ENCODE measurements at places on chromosomes 16 and 17.

DNA sequence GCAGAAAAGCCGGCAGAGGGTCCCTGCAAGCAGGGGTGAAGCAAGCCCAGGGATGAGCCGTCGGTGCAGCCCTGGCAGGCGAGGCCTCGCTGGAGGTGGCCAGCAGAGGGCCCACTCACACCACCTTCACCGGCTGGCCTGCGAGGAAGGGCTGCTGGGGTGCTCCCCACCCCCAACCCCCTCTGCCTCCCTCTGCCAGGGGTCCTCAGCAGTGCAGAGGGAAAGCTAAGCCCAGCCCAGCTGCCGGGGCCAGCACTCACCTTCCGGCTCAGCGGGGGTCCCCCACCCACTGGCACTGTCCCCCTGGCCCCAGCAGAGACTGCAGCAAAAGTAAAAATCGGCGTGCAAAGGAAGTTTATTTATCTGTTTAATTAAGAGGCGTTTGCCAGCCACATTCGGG is 113.4 kb downstream of the ENGASE start:
- no peak for DNase-seq

DNA sequence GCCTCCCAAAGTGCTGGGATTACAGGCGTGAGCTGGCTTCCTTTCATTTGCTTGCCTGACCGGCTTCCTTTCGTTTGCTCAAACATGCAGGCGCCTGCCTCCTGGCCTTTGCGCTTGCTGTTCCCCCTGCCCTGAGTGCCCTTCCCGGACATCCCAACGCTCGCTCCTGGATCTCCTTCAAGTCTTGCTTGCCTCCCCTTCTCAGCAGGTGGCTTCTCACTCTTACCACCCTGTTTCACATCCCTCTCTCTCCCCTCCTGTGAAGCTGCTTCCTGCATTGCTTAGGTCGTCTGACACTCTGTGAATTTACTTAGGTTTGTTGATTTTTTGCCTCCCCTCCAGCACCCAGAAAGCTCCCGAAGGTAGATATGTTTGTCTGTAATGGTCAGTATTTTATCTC is 25.6 kb upstream of the NDRG4 start:
- no peak for DNase-seq

DNA sequence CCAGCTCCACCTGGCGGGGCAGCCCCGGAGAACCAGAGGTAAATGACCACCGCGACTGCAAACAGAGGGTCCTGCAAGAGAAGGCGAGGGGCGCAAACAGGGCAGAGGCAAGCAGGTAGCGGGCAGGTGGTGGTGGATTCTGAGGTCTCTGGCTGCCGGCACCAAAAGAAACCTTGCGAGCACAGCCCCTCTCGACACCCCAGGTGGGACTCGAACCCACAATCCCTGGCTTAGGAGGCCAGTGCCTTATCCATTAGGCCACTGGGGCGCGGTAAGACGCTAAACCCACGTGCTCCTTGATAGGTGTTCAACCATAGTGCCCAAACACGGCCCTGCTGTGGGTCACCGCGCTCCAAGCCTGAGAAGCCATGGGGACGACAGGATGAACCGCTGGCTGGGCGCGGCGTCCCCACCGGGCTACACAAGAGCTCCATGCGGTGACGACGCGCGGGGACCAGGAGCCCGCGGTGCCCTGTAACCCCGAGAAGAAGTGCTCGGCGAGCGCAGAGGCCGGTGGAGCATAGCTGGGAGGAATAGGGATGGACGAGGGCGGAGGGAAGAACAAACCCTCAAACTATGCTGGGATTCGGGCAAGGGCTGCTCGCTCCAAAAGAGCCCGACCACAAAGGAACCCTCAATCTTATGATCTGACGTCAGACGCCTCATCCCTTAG is 12.4 kb downstream of the ATP5PD start:
- DNase-seq = peak; percentile 92

- DNase-seq = no peak
These were observed 99.5 kb upstream of the AXIN2 start for GRCh38 chr17:65660947-65661346.

- no peak for DNase-seq
These were observed 510.7 kb downstream of the MAF start for GRCh38 chr16:79089735-79090284.

- DNase-seq = peak; percentile 20
These were observed 162.7 kb upstream of the CDC42EP4 start for GRCh38 chr17:73474370-73474988.

GRCh38 chr16:87186446-87186845 is 130.7 kb downstream of the C16orf95 start:
- DNase-seq = no peak

DNA sequence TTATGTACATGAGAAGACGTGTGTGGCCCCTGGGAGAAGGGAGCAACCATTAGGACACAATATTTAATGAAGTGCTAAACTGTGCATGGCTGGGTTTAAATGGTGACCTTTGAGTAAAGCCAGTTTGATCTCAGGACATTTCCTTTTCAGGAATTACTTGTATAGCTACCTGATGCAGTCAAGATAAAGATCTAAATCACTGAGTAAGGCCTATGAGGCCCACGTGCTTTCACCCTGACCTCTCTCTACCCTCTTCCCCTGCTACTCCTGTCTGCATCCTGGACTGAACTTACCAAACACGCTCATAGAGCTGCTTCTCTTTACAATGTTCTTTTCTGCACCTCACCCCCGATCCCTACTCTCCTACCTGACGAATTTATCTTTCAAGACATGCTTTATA is 98.9 kb downstream of the GRIN2A start:
- no peak for DNase-seq

GRCh38 chr17:27982688-27983087 is 59.8 kb upstream of the NLK start:
- no peak for DNase-seq

DNA sequence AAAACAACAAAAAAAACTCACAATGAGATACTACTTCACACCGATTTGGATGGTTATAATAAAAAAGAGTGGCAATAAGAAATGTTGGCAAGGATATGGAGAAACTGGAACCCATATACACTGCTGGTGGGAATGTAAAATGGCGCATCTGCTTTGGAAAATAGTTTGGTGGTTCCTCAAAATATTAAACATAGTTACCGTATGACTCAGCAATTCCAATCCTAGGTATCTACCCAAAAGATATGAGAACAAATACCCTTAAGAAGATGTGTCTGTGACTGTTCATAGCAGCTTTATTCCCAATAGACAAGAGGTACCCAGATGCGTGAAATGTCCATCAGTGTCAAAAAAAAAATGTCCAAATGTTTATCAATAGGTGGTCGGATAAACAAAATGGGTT is 7.2 kb downstream of the CPPED1 start:
- DNase-seq = no peak

DNA sequence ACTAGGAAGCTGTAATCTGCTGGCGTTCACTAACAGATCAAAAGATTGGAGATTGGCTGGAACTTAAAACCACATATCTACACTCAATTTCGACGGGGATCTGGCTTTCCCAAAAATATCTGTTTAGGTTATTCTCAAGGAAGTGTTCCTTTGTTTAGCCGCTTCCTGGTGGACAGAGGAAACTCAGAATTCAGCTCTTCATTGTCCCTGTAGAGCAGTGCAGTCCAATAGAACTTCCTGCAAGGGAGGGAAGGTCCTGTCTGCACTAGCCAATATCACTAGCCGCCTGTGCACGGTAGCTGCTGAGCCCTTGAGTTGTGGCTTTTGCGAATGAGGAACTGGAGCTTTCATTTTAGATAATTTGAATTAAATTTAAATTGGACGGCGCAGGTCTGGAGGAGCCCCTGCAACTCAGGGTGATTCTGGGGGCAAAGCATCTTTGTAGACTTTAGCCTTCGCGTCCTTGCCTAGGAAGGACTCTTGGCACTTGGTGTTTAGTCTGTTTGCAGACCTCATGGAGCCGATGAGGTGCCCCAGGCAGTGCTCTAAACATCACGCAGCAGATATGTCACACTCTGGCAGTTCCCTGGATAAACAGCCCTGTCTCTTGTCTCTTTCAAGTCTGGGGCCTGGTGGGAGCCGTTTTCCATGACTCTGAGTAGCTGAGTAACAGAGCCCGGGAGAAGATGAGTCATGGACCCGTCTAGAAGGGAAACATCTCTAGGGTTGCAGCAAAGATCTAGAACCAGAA is 122.2 kb downstream of the CCDC182 start:
- DNase-seq = no peak

DNA sequence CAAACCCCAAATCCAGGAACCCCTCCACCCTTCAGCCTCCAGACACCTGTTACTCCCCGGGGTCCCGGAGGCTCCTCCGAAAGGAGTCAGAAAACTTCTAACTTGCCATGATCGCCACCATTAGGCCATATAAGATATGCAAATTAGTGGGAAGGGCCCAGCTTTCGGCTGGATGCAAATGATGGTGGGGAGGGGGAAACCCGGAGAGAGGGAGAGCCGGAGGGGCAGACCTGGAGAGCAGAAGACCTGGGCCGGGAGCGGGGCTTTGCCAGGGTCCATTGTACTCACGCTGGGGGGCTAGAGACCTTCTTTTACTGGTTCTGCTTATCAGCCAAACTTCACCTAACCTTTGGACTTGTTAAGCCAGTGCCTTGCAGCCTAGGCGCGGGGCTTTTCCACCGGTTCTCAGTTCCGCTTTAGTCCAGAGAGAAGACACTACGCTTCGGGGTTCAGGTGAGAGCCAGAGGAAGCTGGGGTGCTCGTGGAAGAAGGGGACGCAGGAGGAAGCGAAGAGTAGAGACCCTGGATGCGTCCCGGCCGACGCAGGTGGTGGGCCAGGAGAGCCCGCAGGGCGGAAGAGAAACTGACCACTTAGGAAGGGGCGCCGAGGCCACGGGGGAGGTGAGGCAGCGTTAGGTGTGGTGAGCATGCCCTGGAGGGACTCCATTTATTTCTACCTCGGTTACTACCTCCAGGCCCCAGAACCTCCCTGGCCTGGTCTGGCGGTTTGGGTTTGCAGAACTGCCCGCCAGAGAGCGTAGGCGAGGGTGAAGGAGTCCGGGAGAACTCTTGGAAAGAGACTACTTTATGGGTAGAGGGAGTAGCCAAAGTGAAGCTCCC is at the start of gene HNF1B:
HNF1B (minus strand) TSS at position 99 of the 840 bp plus-strand sequence. CDS start 175 bp downstream, outside the sequence.
- no peak for DNase-seq

GRCh38 chr16:86868786-86869185 is 290.4 kb downstream of the FOXL1 start:
- no peak for DNase-seq

GRCh38 chr16:78284957-78285434 is 185.5 kb downstream of the WWOX start:
- no peak for DNase-seq

DNA sequence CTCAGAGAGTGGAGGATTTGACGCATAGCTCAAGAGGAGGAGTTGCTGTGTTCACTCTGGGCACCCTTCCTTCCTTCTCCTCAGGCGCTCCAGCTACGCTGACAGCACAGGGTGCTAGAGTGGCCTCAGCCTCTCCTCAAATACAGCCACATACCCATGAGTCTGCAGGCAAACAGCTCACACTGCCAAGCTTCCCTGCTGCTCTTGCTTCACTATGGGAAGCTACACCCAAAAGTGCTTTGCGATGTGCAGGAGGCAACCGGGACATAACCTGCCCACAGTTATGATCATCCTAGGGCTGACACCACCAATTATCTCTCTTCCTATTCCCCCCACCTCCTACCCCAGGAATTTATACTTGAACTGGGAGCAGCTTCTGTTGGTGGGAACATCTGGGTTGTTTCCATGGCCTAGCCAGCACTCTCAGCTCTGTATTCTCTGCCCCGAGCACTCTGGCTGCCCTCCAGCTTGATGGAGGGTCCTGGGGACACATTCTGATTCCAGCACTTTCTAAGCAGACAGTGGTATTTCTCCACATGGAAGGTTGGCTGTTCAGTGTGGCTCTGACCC is 40.3 kb upstream of the SREBF1 start:
- DNase-seq = no peak

DNA sequence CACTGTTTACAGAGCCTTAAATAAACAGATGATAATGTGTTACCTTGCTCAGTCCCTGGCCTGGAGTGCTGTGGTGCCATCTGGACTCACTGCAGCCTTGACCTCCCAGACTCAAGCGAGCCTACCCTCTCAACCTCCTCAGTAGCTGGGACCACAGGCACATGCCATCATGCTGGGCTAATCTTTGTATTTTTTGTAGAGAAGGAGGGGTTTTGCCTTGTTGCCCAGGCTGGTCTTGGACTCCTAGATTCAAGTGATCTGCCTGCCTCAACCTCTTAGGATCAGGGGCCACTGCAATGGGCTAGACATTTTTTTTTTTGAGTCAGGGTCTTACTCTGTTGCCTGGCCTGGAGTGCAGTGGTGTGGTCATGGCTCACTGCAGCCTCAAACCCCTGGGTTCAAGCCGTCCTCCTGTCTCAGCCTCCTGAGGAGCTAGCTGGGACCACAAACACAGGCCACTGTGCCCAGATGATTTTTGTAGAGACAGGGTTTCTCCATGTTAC is 5.0 kb upstream of the NAGLU start:
- peak; percentile 55 for DNase-seq
